Activated CD4-positive, alpha-beta memory T cell treated with anti-CD3 and anti-CD28 coated beads, Interleukin-2, amount 10 ng/mL, durations not matched to agents 7 days and 5 days (primary cell): ENCODE measurements at places on chromosomes 5 and 9. TPM values are rescaled to one million over a fixed set of nuclear protein-coding genes. Genes with fewer than 3 reads are reported as not detected.

DNA sequence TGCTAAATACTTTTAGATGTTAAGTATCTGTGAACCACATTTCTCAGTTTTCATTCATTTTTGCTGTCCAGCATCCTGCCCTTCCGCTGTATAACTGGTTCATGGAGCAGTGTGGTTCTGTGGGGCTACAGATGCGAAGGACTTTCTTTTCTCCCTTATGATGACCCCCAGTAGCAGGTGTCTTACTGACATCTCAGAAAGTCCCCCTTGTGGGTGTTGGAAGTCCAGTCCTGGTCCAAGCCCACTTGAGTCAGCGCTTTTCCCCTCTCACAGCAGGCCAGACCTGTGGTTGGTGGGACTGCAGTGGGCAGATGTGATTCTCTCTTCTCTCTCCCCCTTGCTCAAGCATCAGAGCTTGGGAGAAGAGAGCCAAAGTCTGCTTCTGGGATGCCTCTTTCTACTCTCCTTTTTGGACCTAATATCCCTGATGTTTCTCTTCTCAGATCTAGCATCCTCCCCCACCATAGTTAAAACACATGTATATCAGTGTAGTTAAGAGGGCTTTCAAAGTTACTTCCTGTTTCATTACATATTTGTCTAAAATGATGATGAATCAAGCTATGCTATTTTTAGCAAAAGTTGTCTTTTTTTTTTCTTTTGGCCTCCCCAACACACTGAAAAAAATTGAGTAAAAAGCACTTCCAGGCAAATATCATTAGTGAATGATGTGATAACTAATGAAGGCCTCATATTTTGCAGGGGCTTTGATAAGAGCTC, 119.5 kb upstream of the ZNF618 start:
- DNase-seq: no peak
- peaks cover 17% of the 10 kb centered on the region for H3K27me3 ChIP-seq
- no peaks in the 10 kb centered on the region for H3K36me3 ChIP-seq
- no peaks in the 10 kb centered on the region for H3K4me1 ChIP-seq
- H3K4me3 ChIP-seq: no peak overlapping the region

The TMEM8B gene
- total RNA-seq: 3.1 TPM

GRCh38 chr5:41883243-41883642, 13.0 kb upstream of the OXCT1 start:
- no peak overlapping the region for H3K27ac ChIP-seq
- H3K4me3 ChIP-seq: no peak overlapping the region
- peaks cover 5% of the 10 kb centered on the region for H3K4me1 ChIP-seq
- peaks cover 7% of the 10 kb centered on the region for H3K27me3 ChIP-seq

GRCh38 chr9:107404161-107404560, 85.4 kb downstream of the KLF4 start:
- no peak overlapping the region for H3K27ac ChIP-seq
- H3K27me3 ChIP-seq: no peaks in the 10 kb centered on the region
- no peak overlapping the region for H3K4me3 ChIP-seq
- H3K4me1 ChIP-seq: no peaks in the 10 kb centered on the region

The BTNL9 gene
- not detected for total RNA-seq

DNA sequence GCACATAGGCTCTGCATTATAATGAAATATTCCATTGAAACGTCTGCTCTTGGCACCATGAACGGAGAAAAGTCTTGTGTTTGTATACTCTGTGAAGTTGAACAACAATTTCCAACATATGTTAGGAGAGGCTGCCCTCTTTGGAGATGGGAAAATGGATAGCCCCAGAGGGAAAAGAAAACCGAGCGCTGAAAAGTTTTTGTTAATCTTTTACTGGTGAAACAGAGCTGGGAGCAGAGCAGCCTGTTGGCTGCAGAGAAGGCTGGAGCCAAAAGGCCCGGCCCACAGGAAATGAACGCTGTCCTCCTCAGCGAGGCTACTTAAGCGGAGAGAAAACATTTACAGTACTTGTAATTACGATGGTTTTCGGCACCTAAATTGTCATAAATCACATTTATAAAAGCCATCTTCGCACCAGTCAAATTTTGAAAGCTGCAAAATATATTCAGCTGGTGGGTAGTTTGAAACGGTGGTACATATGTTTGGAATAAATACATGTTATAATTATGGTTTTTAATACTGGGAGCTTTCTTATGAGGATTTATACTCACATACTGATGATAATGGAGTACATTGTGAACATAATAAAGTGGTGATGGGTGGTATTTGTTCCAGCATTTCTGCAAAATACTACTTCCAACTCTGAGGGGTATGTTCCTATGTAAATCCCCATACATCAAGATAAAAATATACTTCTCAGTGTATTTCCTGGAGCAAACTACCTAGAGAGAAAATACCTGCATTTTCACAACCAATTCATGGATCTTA, 129.6 kb upstream of the CNTLN start:
- H3K4me1 ChIP-seq: no peaks in the 10 kb centered on the region
- no peak for DNase-seq
- no peak overlapping the region for H3K27ac ChIP-seq
- H3K4me3 ChIP-seq: no peak overlapping the region

DNA sequence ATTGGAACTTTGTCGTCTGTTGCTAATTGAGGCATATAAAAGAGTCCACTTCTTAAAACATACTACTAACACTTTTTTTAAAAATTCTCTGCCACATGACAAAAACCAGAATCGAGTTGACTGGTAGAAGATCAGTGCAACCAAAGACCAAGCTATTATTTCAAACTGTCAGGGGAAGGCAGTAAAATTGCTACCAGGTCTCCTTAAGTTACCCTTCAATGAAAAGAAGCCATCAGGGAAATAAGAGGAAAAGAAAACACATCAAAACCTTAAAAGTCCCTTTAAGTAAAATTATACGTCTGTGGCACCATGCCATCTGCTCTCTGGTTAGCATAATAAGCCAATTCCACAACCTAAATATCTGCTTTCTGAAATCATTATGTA, 9.6 kb downstream of the ZNF608 start:
- no peak for DNase-seq
- no peaks in the 10 kb centered on the region for H3K4me1 ChIP-seq
- no peak overlapping the region for H3K4me3 ChIP-seq

The COL15A1 gene
- total RNA-seq: 0.33 TPM

The CCDC171 gene
- 2.5 TPM for total RNA-seq

DNA sequence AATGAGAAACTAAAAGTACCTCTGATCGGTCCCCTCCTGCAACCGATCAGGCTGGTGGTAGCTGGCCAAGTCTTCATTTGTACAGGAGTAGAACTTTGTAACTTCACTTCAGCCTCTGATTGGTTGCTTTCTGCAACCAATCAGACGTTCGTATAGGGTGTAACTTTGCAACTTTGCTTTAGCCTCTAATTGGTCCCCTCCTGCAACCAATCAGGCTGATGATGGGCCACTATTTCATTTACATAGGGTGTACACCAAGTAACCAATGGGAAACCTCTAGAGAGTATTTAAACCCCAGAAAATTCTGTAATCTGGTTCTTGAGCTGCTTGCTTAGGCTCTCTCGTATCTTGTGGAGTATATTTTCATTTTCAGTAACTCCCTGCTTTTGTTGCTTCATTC, 445.5 kb downstream of the MED10 start:
- no peaks in the 10 kb centered on the region for H3K4me1 ChIP-seq
- H3K27me3 ChIP-seq: no peaks in the 10 kb centered on the region
- no peak overlapping the region for H3K27ac ChIP-seq
- no peaks in the 10 kb centered on the region for H3K36me3 ChIP-seq
- DNase-seq: no peak
- H3K4me3 ChIP-seq: no peak overlapping the region

- H3K36me3 ChIP-seq: no peaks in the 10 kb centered on the region
- no peaks in the 10 kb centered on the region for H3K4me1 ChIP-seq
- no peak overlapping the region for H3K27ac ChIP-seq
- H3K27me3 ChIP-seq: no peaks in the 10 kb centered on the region
- DNase-seq: no peak
Measured at GRCh38 chr5:116370886-116371285, 203.7 kb downstream of the SEMA6A start.

DNA sequence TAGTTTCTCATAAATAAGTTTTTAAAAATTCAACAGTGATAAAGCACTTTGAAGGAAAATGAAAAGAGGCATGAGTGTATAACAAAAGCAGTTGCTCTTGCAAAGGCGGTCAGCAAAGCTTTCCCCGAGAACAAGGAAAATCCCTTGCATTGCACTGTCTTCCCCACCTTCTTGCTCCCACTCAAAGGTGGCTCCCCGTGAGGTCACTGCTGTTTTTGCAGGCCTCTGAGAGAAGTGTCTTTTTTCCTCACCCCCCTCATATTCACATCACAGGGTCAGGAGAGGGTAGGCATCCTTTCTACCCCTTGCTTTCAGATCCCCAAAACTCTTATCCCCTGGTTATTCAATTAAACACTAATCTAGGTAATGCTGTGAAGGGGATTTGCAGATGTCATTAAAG, 15.2 kb upstream of the SLC36A1 start:
- no peaks in the 10 kb centered on the region for H3K36me3 ChIP-seq
- H3K27me3 ChIP-seq: peaks cover 16% of the 10 kb centered on the region
- DNase-seq: no peak
- no peak overlapping the region for H3K4me3 ChIP-seq

DNA sequence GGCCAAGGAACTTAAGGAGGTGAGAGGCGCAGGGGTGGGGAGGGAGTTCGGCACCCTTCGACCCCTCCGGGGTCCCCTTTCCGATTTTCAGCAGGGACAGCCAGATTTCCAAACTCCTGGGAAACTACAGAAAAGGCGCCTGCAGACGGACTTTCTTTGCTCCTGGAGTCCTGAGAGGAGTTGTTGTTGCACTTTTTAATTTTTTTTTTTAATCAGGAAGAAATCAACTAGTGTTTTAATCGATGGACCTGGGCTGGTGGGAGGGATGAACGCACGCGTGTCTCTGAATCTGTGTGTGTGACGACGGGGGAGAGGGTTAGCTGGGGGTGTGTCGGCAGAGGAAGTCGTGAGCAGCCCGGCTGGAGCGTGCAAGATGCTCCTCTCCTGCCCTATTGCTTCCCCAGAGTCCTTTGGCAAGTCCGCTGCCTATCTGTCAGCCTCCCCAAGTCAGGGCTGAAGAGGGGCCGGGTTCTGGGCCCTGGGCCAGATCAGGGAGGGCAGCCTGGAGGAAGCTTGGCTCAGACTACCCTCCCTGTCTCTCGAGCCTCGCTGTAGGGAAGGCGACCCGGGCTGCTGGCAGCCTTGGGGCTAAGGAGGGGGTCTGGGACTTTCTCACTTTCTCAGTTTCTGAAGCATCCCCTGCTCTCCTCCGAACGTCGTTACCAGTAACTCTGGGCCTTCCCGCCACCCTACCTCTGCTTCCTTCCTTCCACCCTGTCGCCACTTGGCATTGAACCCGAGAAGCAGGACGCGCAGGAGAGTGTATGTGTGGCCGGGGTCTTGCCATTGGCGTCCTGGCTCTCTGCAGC, 731 bp downstream of the PRR16 start:
- peaks cover 39% of the 10 kb centered on the region for H3K27me3 ChIP-seq
- peaks cover 6% of the 10 kb centered on the region for H3K4me1 ChIP-seq
- no peak overlapping the region for H3K4me3 ChIP-seq
- no peak for DNase-seq
- no peak overlapping the region for H3K27ac ChIP-seq
- H3K36me3 ChIP-seq: no peaks in the 10 kb centered on the region

The RLN1 gene
- 2.0 TPM for total RNA-seq

The PCDHGC5 gene
- total RNA-seq: not detected

- DNase-seq: peak; percentile 41
- H3K4me1 ChIP-seq: peaks cover 36% of the 10 kb centered on the region
- H3K36me3 ChIP-seq: no peaks in the 10 kb centered on the region
- H3K27ac ChIP-seq: peak overlapping the region; percentile 57
- peaks cover 16% of the 10 kb centered on the region for H3K27me3 ChIP-seq
- H3K4me3 ChIP-seq: peak overlapping the region; percentile 25
Measured at GRCh38 chr9:133701321-133701980, 36.7 kb downstream of the SARDH start.

DNA sequence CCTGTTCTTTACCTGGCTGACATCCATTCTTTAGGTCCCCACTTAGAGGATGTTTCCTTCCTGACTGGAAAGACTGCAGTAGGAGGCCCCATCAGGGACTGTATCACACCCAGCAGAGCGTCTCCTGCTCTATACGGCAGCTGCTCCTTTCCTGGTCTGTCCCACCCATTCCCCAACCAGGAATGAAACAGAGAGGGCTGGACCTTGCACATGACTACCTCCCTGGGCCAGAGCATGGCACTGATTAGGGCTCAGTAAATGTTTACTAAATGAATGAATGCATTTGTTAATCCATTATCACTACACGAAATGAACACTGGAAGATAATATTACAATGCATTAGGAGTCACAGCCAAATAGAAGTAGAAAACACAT, 76.4 kb downstream of the ABCA1 start:
- no peak for DNase-seq
- peaks cover 8% of the 10 kb centered on the region for H3K4me1 ChIP-seq
- H3K27ac ChIP-seq: no peak overlapping the region
- no peak overlapping the region for H3K4me3 ChIP-seq
- H3K36me3 ChIP-seq: no peaks in the 10 kb centered on the region

GRCh38 chr5:157312492-157312891, 46.6 kb downstream of the CYFIP2 start:
- peak; percentile 68 for DNase-seq
- H3K27me3 ChIP-seq: no peaks in the 10 kb centered on the region
- H3K4me3 ChIP-seq: no peak overlapping the region
